ENCODE measurements at places on chromosomes 7 and 10.

DNA sequence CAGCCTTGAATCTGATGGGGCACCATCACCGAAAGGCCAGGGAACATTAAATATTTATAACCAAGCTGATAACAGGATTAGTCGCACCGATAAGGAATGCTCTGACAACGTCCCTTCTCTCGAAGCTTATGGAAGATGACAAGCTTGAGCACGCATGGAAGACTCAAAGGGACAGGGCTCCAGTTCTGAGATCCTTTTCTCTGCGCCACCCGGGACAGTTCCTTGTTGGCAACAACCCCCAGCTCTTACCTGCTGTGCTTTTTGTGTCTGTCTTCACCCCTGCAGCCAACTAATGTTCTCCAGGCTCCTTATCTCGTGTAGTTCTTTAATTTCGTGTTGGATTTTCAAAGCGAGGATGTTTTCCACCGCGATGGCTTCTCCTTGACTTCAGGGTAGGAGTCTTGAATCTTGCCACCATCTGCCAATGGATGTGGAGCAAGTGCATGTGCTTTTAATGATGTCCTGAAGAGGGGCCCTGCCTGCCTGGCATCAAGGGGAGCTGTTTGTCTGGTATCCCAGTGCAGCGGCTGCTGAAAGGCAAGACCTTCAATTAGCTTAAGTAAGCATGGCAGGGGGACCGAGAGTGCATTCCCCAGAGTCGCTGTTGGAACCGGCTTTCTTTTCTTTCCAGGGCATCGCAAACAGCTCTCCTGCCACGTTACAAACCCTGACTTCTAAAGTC is 354 bp upstream of the FERD3L start:
- DNase-seq, result no peak

DNA sequence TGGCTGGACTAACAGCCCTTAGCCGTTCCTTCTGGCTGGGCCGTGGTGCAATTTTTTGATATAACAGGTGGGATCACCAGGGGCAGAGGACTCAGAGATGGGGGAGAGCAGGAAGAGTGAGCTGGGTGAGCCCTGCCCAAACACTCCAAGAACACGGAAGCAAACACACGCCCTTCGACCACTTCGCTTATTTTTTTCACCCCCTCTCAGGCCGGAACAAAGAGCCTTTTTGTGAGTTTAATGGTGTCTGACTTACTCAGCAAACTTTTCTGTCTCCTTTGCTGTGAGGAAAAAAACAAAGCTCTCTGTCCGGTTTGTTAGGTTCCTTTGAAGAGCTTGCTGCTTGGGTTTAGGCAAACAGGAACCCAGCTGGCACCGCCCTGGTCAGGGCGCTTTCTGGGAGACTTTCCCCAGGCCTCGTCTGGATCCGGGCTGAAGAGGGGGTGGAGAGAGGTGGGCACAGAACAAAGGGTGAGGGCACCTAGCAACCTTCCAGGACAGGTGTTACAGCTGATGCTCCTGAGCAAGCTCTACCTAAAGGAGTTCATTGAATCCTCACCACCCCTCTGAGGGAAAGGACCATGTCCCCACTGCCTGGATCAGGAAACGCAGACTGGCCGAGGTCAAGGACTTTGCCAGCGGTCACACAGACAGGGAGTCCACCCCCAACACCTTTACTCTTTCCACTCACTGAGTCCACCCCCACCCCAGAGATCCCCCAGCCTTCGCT is 23.3 kb downstream of the CALML3 start:
- peak; percentile 56 for DNase-seq

DNA sequence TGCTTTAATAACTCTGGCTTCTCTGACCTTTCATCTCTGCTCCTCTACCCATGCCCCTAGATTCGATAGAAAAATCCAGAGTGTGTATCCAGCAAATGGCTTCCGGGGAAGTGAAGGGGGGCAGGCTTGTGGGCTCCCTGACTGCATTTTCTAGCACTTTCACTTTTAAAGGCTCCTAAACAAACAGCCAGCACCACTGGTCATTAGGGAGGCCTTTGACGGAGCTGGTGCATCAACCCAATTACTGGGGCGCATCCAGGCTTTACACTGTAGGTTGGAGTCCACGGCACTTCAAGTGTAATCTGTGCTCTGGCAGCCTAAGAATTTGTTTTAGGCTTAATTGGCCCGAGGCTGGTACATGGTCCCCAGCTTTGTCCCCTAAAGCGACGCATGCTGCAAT is 291.9 kb downstream of the GFRA1 start:
- no peak for DNase-seq

GRCh38 chr10:45463244-45464116 is 89.5 kb downstream of the ALOX5 start:
- DNase-seq, result no peak

- no peak for DNase-seq
Observed at GRCh38 chr7:32221056-32221455, 150.8 kb upstream of the PDE1C start.

- DNase-seq, result peak; percentile 8
Observed at GRCh38 chr10:28375399-28376354, 72.8 kb upstream of the MPP7 start.
